ENCODE measurements at places on chromosomes 13 and 19.

DNA sequence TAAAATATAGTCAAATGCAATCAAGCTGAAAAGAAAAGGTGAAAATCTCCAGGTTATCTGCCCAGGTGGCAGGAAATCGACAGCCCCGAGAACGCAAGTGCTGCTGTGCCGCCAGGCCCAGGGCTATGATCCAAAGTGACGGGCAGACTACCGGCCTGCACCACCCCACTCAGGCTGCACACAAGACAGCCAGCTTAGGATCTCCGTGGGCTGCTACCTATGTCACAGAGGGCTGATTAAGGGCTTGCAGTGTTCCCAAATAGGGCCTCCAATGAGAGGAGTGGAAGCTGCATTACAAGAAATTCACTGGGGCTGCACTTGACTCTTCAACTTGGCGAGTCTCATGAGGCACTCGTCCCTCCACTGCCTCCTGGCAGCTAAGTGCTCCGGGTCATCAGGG, 121.8 kb downstream of the CRYL1 start:
- DNase-seq, result no peak

GRCh38 chr19:23983406-23983805, 68.7 kb downstream of the ZNF726 start:
- no peak for DNase-seq

DNA sequence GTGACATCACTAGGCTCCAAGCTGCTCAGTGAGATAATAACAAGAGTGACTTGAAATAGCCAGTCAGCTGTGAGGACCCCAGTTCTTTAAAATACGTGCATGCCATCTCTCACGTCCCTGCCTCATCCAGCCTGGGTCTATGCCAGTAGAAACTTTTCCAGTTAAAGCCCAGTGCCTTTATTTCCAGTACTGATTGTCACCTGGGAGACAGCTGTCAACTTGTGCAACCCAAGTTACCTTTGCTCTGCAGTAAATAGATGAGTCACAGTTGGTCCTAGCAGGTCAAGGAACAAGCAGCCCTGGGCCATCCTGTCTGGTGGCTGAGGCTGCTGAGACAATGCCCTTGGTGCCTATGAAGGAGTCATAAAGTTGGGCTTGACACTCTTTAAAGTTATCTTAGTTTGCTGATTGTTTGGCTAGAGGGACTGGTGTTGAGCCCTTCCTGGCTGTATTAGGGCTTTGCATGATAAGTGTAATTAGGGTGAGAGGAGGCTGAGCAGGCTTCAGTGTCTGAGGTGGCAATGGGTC, 228.7 kb downstream of the LACC1 start:
- no peak for DNase-seq

- no peak for DNase-seq
These were observed 1.9 kb upstream of the FOXO1 start for GRCh38 chr13:40668335-40668734.

- no peak for DNase-seq
These were observed 39.7 kb upstream of the SACS start for GRCh38 chr13:23473221-23473620.

- DNase-seq, result no peak
These were observed 9.0 kb upstream of the USP29 start for GRCh38 chr19:57110592-57111328.

DNA sequence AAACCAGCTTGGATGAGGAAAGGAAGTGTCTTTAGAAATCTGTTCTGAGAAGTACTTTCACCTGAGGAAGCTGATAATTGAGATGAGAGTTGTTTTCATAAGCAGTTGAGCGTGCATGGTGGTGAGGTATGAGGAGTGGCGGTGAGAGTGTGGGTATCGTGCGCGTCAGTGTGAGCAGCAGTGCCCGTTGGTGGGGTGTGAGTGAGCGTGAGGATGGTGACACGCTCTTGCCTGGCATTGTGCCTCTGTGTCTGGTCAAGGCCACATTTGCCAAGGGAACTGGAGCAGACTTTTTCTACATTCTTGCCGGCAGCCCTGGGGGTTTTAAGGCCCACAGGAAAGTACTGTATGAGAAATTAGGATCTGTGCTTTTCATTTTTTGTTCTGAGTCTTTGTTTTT, 36.5 kb upstream of the TEX29 start:
- no peak for DNase-seq

GRCh38 chr13:50241479-50241878, 226.2 kb downstream of the KCNRG start:
- DNase-seq, result peak; percentile 45

DNA sequence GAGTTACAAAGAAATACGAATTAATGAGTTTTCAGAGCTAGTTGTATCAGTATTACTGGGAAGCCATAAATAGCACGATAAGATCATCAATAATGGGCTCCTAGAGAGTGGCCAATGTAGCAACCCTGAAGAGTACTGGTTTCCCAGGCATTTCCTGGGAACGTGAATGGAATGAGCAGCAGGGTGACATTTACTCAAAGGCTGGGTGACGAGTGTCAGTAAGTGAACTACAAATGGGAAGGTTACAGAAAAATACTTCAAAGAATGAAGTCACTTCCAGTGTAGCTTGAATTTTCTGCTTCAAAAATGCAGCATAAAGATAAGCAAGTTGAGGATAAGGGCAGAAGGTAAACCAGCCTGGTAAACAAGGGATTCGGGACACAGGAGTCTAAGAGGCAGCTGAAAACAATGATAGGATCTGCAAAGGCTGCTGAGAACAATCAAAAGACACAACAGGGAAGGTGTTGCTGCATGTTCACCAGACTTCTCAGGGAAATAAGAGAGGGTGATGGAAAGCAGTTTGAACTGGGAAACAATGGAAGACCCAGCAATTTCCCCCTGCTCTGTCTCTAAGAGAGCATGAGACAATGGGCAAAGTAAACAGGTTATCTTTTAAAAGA, 48.6 kb upstream of the POSTN start:
- DNase-seq, result no peak

DNA sequence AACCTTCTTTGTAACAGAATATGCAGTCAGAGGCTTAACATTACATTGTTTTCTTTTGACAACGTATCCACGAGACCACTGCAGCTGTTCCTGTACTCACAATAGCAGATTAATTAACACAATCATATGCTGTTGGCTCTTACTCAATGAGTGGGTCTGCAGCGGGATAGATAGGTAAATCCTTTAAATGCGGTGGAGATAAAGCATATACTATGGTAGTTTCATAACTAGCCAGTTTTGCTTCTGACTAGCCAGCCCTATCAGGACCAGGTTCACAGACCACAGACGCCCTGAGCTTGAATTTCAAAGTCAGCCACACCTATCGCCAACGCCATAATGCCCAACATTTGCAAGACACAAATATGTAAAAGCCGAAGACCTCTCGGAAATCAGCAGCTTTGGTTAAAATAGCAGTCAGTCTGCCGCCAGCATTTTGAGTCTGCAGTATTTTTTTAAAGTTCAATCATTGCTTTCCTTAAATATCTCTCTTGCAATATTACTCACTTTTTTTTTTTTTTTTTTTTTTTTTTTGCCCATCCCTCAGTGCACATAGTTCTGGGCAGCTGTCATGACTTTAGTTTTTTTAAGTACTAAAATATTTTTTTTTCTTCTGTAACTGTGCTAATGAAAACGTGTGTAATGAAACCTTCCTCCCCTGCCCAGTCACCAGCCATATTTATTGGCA, 120.5 kb downstream of the ZNF536 start:
- DNase-seq, result no peak

DNA sequence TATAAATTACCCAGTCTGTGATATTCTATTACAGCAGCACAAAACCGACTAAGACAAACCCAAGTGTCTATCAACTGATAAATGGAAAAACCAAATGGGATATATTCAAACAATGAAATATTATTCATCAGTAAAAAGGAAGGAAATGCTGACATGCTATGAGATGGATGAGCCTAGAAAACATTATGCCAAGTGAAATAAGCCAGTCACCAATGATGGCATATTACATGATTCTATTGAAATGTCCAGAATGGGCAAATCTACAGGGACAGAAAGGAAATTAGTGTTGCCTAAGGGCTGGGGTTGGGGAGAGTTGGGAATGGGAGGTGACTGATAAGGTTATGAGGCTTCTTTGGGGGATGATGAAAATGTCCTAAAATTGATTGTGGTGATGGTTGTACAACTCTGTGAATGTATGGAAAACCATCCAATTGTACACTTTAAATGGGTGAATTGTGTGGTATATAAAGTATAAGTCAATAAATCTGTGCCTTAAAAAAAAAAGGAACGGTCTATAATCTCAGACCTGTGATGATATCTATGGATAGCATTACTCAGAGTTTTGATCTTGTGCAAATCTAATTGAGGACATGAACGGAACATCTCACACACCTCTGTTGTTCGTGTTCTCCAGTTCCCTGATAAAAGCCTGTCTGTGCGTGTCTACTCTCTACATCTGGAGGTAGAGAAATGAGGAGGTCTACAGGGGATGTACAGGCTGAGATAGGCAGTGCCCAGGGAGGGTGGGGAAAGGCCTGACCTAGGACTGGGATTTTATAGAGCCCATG, 49.0 kb downstream of the TNFRSF19 start:
- no peak for DNase-seq

GRCh38 chr19:48244281-48244680, 11.4 kb downstream of the CARD8 start:
- no peak for DNase-seq

DNA sequence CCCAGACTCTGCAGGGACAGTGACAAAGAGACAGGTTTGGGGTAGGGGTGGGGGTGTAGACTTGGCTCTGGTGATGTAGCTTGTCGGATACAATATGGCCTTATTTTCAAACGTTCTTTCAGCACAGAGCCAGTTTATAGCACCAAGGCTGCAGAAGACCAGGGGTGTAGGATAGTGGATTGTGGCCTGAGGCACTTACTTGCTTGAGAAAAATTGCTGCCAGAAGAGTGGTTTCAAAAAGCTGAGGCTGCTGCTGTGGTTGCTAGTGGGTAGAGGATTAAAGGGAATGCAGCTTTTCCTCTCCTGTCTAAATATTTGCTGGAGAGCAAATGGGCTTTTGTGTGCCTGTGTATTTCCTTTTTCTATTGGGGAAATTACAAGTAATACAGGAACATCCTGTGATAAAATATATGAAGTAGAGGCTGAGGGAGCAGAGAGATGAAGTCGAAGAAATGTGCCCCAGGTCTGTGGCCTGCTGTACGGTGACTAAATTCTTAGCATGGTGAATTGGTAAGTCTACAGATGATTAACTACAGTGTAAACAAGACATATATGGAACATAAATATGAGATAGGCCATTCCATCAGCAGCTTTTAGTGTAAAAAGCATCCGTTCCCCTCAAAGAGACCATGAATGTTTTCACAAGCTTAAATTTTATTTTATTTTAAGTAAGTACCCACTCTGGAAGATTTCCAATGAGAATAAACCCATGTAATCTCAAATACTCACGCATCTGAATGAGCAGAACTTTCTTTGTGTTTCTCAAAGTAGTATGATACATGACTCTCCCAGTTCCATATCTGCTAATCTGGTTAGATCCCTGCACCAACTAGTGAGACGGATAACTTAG, 112.9 kb downstream of the LRCH1 start:
- no peak for DNase-seq

GRCh38 chr13:101845245-101846020, 393.0 kb downstream of the ITGBL1 start:
- no peak for DNase-seq

GRCh38 chr19:17479325-17479791, 9.0 kb downstream of the SLC27A1 start:
- peak; percentile 84 for DNase-seq

- DNase-seq, result no peak
These were observed 389.2 kb downstream of the NDFIP2 start for GRCh38 chr13:79870123-79870522.

DNA sequence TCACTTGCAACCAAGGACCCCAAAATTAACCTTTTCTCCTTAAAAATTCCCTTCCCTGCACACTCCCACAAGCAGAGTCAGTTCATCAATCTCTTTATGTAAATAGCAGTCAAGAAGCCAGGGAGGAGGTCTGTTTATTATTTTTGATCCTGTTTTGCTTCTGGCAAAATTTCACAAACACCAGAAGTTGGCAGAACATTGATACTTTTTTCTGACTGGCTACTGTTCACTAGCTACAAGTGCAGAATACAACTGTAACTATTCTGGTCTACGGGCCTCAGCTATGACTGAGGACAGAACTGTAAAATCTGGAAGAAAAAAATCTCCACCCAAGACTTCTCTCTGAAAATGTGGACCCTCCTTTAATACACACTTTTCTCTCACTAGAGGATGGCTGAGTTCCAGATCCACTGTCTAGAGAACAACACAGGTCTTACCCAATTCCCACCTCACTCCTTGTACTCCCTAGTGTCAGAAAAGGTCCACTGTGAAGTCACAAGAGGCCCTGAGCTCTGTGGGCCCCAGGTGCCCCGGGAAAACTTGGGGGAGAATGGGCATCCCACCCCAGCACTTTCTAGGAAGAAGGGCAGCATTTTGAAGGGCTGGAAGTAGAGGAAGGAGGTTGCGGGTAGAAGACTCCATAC, 14.5 kb downstream of the STARD13 start:
- DNase-seq, result no peak

GRCh38 chr19:39224910-39225309, 19.9 kb downstream of the IFNL3 start:
- no peak for DNase-seq

- no peak for DNase-seq
These were observed 95.3 kb upstream of the TNFSF11 start for GRCh38 chr13:42478531-42479156.

GRCh38 chr19:3618144-3618810, 8.3 kb downstream of the CACTIN start:
- peak; percentile 18 for DNase-seq

GRCh38 chr13:30904043-30904442, 2.0 kb upstream of the MEDAG start:
- no peak for DNase-seq

Data from pons (tissue), 1 donor.